Stimulated activated CD4-positive, alpha-beta T cell treated with anti-CD3 and anti-CD28 coated beads, Interleukin-1b, Interleukin-23, amount 100 ng/mL, for 1 hour (primary cell): ENCODE measurements at places on chromosomes 11 and 22.

DNA sequence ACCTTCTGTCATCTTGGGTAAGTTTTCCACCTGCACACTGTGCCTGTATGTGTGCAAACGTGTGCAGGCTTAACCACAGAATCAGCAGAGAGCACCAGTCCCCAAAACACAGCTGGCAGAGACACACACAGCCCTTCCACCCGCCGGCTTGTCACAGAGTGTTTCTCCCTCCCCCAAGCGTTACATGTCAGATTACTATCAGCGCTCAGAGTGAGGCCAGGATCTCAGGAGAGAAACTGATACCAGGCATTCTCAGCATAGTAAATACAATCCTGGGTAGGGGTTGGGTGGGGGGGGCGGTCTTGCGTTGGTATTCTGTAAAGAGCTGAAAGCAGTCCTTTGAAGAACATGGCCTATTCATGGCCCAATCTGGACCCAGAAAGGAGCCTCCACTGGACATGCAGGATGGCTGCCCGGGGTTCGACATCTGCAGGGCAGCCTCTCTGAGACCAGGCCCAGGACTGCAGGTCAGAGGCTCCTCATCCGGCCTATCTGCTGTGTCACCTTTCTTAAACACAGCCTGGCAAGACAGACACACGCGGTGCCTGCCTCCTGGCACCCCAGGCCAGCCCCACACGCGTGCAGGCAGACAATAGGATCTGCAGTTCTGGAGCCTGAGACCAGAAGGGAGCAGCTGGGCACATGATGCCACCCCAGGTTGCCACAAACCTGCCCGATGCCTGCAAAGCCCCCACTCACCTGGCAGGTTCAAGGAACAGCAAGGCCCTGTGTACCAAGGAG, 1.7 kb downstream of the OSBPL5 start:
- no peak for DNase-seq

- no peak for DNase-seq
Observed at GRCh38 chr11:43123443-43123842, 188.4 kb upstream of the API5 start.

GRCh38 chr22:32693102-32693501, 108.4 kb upstream of the TIMP3 start:
- DNase-seq: no peak

GRCh38 chr22:46069521-46070214, 80.7 kb upstream of the PPARA start:
- no peak for DNase-seq

GRCh38 chr11:86103808-86104207, 34.9 kb upstream of the PICALM start:
- no peak for DNase-seq
